CD8-positive, alpha-beta memory T cell (primary cell): ENCODE measurements at places on chromosomes 13 and 19. TPM values are rescaled to one million over a fixed set of nuclear protein-coding genes. Genes with fewer than 3 reads are reported as not detected.

CDC42EP5 gene
- 1.1 TPM for total RNA-seq

DNA sequence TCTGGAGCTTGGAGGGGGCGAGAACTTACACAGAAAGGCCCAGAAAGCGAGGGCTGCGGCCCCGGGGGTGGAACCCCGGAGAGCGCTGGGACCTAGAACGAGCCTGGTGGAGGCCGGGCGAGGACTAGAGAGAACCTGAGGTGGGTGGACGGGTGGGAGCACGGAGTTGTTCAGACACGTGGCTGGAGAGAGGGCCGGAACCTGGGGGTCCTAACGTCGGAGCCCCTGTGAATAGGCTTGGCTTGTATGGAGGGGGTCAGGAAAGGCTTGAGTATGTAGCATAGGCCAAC, 383 bp downstream of the ZNF581 start:
- DNase-seq, result no peak
- H3K27ac ChIP-seq, result peak overlapping the region; percentile 72
- no peaks in the 10 kb centered on the region for H3K27me3 ChIP-seq
- peak overlapping the region; percentile 71 for H3K4me3 ChIP-seq
- H3K36me3 ChIP-seq, result peaks cover 4% of the 10 kb centered on the region

- H3K36me3 ChIP-seq, result no peaks in the 10 kb centered on the region
- DNase-seq, result no peak
- no peak overlapping the region for H3K4me3 ChIP-seq
- no peak overlapping the region for H3K27ac ChIP-seq
- no peaks in the 10 kb centered on the region for H3K27me3 ChIP-seq
Measured at GRCh38 chr13:88217372-88217771, 546.2 kb downstream of the SLITRK5 start.

- DNase-seq, result no peak
- no peaks in the 10 kb centered on the region for H3K36me3 ChIP-seq
- no peak overlapping the region for H3K4me3 ChIP-seq
- H3K4me1 ChIP-seq, result no peaks in the 10 kb centered on the region
Measured at GRCh38 chr19:51010066-51010795, 8.8 kb upstream of the KLK8 start.

DNA sequence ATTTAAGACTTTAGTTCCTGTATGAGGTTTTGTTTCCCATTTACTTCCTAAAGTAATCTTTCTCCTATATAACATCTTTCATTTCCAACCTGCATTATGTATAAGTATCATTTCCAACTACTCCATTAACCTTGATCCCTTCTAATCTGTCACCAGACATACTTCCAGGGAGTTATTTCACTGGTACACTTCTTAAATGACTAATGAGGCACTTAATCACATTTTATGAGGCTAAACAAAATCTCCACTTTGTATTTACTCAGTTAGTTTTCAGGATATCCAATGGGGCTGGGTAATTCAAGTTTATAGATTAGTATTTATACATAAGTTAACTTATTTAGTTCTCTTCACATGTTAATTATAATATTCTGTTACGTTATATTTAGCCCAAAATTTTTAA, 634.7 kb downstream of the PCDH17 start:
- H3K27me3 ChIP-seq, result no peaks in the 10 kb centered on the region
- no peaks in the 10 kb centered on the region for H3K36me3 ChIP-seq
- H3K27ac ChIP-seq, result no peak overlapping the region
- no peaks in the 10 kb centered on the region for H3K4me1 ChIP-seq

DNA sequence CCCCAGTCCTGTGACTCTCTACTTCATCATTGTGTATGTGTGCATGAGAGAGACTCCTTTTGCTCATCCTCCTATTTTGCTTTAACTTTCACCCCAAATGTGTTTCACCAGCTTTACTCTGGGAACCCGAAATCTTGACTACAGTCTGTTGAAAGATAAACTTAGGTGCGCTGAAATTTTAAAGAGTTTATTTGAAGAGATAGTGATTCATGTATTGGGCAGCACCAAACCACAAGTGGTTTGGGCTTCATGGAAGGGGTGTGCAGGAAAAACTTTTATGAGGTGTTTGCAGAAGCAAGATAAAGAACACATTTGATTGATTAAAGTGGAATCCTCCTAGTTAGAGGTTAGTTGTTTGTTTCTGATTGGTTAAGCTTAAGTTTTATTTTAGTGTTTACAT, 50.8 kb upstream of the RFC3 start:
- no peak for DNase-seq
- H3K36me3 ChIP-seq, result no peaks in the 10 kb centered on the region
- H3K4me1 ChIP-seq, result no peaks in the 10 kb centered on the region
- H3K27me3 ChIP-seq, result no peaks in the 10 kb centered on the region
- H3K27ac ChIP-seq, result no peak overlapping the region
- no peak overlapping the region for H3K4me3 ChIP-seq

DNA sequence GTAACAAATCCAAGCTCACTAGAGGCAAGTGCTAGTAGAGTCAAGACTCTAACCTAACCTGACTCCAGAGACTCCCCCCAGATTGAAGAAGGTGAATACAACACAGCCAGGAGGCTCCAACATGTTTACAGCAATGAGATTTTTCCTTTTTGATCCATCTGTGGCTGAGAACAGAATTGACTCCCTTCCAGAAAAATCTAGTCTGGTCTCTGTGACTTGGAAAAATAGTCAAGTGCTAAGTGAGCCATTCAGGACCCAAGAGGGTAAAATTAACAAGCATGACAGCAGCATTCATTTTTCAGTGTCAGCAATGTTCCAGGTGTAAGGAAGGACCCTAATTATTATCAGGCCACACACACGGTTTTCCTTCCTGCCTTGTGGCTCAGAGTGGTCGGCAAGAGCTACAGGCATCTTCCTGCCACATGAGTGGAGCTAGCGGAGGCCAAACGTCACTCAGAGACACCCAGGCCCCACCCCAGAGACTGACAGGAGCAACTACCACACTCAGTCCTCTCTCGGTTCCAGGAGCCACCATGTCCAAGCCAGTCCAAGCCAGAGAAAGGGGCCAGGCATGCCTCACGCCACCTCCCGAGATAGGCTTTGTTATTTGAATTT, 395.1 kb downstream of the FOXO1 start:
- no peak overlapping the region for H3K27ac ChIP-seq
- no peaks in the 10 kb centered on the region for H3K36me3 ChIP-seq
- H3K4me1 ChIP-seq, result peaks cover 9% of the 10 kb centered on the region
- no peak overlapping the region for H3K4me3 ChIP-seq
